ENCODE measurements at places on chromosomes 3 and 15. TPM values are rescaled to one million over a fixed set of nuclear protein-coding genes. Genes with fewer than 3 reads are reported as not detected.

Gene DPPA4
- total RNA-seq: not detected

Gene TP63
- 0.14 TPM for total RNA-seq

GRCh38 chr15:100007609-100008008 lies 274.4 kb upstream of the LYSMD4 start:
- DNase-seq: no peak
- no peak overlapping the region for H3K4me3 ChIP-seq
- H3K36me3 ChIP-seq: no peaks in the 10 kb centered on the region
- no peaks in the 10 kb centered on the region for H3K4me1 ChIP-seq

- no peaks in the 10 kb centered on the region for H3K4me1 ChIP-seq
- H3K36me3 ChIP-seq: no peaks in the 10 kb centered on the region
- DNase-seq: no peak
- no peak overlapping the region for H3K27ac ChIP-seq
Observed at GRCh38 chr15:94395640-94396039, 164.3 kb downstream of the MCTP2 start.

- DNase-seq: no peak
- H3K36me3 ChIP-seq: no peaks in the 10 kb centered on the region
- H3K27ac ChIP-seq: no peak overlapping the region
- no peaks in the 10 kb centered on the region for H3K27me3 ChIP-seq
Observed at GRCh38 chr15:80418892-80419537, 14.8 kb downstream of the ARNT2 start.

DNA sequence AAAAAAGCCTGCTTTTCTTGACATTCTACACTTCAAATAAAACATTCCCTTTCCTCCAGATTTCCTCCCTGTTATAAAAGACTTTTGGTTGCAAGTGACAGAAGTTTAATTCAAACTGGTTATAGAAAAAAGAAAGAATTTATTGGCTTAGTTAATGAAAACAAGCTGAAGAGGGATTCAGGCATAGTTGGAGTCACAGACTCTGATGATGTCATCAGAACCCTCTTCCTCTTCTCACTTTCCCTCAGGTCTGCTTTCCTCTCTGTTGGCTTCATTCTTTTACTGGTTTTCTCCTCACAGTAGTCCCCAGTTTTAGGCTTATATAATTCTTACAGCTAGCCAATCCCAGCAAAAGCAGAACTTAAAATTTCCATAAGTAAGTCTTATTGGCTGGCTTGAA lies 32.0 kb upstream of the MBNL1 start:
- H3K36me3 ChIP-seq: no peaks in the 10 kb centered on the region
- H3K4me1 ChIP-seq: peaks cover 6% of the 10 kb centered on the region
- H3K27me3 ChIP-seq: no peaks in the 10 kb centered on the region
- no peak overlapping the region for H3K27ac ChIP-seq
- no peak for DNase-seq

- no peaks in the 10 kb centered on the region for H3K4me1 ChIP-seq
- no peak overlapping the region for H3K27ac ChIP-seq
- no peaks in the 10 kb centered on the region for H3K27me3 ChIP-seq
Observed at GRCh38 chr15:77526595-77527163, 106.0 kb downstream of the HMG20A start.

DNA sequence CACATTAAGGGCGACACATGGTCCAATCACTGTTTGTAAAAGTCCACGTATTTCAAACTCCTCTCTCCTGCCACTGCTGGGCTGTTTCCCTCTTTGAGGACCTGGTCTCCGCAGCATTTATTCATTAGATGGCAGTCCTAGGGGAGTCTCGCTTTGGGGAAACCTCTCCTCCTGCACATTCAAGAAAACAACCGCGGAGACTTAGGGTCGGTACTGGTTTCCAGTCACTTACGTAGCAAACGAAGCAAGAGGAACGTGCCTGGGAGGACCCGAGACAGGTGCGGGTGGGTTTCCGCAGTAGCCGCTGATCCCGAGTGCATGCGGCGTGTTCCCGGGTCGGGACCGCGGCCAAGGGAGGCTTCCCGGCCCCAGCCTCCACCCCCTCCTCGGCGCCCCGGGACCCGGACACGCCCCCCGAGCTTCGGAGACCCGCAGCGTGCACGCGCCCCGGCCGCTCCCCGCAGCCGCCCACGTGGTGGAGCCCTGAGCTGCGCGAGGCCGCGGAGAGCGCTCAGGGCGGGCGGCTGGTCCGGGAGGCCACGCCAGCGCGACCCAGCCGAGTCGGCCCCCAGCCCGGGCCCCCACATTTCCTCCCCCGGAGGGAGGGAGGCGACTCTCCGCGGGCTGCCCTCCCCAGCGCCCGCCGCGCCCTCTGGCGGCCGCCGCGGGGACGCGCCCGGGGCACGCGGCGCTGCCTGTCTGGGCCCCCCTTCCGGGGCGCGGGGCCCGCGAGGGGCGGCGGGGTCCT lies 1.1 kb upstream of the IGF1R start:
- no peaks in the 10 kb centered on the region for H3K27me3 ChIP-seq
- H3K36me3 ChIP-seq: no peaks in the 10 kb centered on the region
- peak overlapping the region; percentile 72 for H3K27ac ChIP-seq
- H3K4me1 ChIP-seq: no peaks in the 10 kb centered on the region

- H3K27ac ChIP-seq: no peak overlapping the region
- H3K27me3 ChIP-seq: no peaks in the 10 kb centered on the region
- no peak for DNase-seq
Observed at GRCh38 chr15:68983961-68984481, 30.5 kb upstream of the NOX5 start.

DNA sequence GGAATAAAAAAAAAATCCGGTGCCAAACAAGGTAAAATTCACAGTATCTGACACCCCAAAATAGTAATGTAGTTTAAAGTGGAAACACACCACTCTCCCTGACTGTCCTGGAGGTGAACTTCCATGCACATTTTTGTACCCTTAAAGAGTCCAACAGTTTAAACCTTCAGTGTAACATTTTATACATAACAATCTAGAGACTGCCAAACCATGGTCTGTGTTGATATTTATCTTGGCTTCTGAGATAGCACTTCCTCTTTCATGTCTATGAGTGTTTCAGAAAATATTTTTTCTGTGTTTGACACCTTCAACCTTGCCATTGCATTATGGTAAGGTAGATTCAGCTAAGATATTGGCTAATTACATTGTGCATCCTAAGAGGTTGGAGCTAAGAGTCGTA lies 13.9 kb downstream of the TMEM45A start:
- no peaks in the 10 kb centered on the region for H3K27me3 ChIP-seq
- H3K4me1 ChIP-seq: peaks cover 14% of the 10 kb centered on the region

Gene PEX5L
- total RNA-seq: not detected

DNA sequence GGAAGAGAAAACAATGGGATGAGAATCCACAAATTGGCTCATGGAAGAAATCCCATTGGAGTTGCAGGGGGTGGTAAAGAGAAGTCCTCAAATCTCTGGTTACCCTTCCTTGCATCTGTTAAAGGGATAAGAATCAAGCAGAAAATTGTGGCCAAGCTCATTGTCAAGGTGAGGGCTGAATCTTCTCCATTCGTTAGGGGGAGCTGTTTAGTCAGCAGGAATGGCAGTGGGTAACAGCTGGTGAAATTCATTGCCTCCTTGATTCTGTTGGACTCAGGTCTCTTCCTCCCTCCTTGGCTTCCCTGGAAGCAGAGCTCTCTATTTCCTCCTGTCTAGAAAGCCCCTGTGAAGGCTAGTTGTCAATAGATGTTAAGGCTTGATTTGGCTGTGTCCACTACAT lies 343.1 kb upstream of the SEMA6D start:
- no peak overlapping the region for H3K27ac ChIP-seq
- H3K4me3 ChIP-seq: no peak overlapping the region
- H3K36me3 ChIP-seq: no peaks in the 10 kb centered on the region
- H3K27me3 ChIP-seq: no peaks in the 10 kb centered on the region

DNA sequence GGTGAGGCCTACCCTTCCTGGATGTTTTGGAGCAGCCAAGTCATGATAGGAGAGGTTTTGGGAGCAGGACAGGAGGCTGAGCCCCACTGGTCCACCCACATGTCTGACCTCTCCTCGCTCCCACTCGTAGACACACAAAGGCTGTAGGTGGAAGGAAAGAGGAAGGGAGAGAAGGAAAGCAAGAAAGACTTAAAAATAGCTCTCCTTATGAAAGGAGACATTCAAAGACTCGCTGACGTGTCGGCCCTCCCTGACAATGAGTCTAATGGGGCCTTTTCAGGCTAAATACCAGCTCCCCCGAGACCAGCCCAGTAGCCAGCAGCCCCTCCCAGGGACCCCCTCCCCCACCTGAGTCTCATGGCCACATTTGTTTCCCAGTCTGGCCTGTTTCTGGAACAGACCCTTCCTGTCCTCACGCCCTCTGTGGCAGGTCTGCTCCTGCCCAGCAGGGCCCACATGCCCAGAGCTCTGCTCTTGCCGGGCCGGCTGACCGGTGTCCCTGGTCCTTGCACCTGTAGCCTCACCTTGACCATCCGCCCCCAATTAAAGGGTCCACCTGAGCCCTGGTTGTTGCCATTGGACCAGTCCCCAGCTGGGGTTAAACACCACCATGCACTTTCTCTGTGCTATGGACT lies 49.3 kb downstream of the FGD5 start:
- H3K27ac ChIP-seq: no peak overlapping the region
- H3K36me3 ChIP-seq: no peaks in the 10 kb centered on the region
- no peaks in the 10 kb centered on the region for H3K4me1 ChIP-seq
- no peak overlapping the region for H3K4me3 ChIP-seq
- no peaks in the 10 kb centered on the region for H3K27me3 ChIP-seq

GRCh38 chr3:172154768-172155664 lies 115.6 kb downstream of the FNDC3B start:
- no peak for DNase-seq
- H3K4me1 ChIP-seq: peaks cover 82% of the 10 kb centered on the region
- no peaks in the 10 kb centered on the region for H3K36me3 ChIP-seq
- no peak overlapping the region for H3K4me3 ChIP-seq

Gene PEX11A
- total RNA-seq: 4.5 TPM

- H3K27ac ChIP-seq: no peak overlapping the region
- H3K27me3 ChIP-seq: no peaks in the 10 kb centered on the region
- DNase-seq: no peak
- no peaks in the 10 kb centered on the region for H3K4me1 ChIP-seq
- H3K36me3 ChIP-seq: no peaks in the 10 kb centered on the region
- no peak overlapping the region for H3K4me3 ChIP-seq
Observed at GRCh38 chr3:10619989-10620832, 114.8 kb upstream of the ATP2B2 start.

- H3K27me3 ChIP-seq: no peaks in the 10 kb centered on the region
- H3K4me1 ChIP-seq: peaks cover 20% of the 10 kb centered on the region
- H3K36me3 ChIP-seq: peaks cover 12% of the 10 kb centered on the region
- peak overlapping the region; percentile 19 for H3K27ac ChIP-seq
- no peak for DNase-seq
Observed at GRCh38 chr15:67174864-67175573, 79.4 kb downstream of the AAGAB start.

- DNase-seq: no peak
- no peak overlapping the region for H3K4me3 ChIP-seq
- H3K27me3 ChIP-seq: no peaks in the 10 kb centered on the region
- H3K4me1 ChIP-seq: no peaks in the 10 kb centered on the region
- no peaks in the 10 kb centered on the region for H3K36me3 ChIP-seq
Observed at GRCh38 chr3:46574881-46575576, 8.9 kb upstream of the LRRC2 start.

Gene PLA2G4E
- total RNA-seq: not detected

DNA sequence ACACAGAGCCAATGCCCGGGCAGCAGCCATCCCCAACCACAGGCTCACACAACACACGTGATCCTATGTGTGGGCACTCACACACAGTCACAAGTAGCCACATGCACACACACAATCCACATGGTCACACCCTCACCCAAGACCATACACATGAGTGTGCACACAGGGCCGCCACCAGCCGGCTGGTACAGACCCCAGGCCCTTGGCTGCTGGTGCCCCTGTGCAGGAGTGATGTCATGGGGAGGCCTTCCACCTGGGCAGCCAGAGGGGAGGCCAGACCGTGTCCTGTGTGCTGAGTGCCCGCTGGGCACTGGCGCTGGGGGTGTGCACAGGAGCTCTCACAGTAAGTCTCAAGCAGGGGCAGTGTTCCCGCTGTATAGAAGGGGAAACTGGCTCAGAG lies 36.9 kb downstream of the DNAJB8 start:
- no peaks in the 10 kb centered on the region for H3K27me3 ChIP-seq
- no peaks in the 10 kb centered on the region for H3K36me3 ChIP-seq
- no peak for DNase-seq
- no peak overlapping the region for H3K4me3 ChIP-seq
- H3K27ac ChIP-seq: no peak overlapping the region
- H3K4me1 ChIP-seq: peaks cover 12% of the 10 kb centered on the region

DNA sequence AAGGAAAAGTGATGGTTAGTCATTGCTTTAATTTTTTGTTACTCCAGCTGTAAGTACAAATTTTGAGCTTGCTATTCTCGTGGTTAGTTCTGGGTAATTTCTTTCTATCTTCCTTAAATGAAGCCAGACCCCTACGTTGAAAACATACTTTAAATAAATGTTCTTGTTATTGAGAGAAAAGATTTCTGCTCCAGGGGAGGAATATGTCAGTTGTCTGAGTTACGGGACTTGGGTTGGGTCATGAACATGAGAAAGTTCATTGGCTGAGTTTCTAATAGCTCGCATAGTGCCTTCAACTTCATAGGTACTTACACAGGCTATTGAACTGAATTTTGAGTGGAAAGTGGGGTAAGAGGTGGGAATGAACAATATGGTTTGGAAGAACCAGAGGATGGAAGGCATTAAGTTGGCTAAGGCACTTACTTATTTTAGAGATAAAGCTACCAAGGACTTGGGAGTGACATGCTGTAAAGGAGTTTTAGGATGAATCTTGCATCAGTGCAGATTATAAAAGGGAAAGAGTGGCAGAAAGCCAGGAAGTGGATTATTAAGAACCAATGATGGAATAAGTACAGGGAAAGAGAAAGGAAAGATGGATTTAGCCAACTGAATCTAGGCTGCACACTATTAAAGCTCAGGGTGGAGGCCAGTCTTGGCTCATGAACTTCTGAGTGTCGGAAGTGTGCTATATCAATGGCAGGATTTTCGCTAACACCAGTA lies 1.4 kb downstream of the RPSA start:
- H3K4me3 ChIP-seq: peak overlapping the region; percentile 77
- no peak for DNase-seq
- H3K36me3 ChIP-seq: peaks cover 39% of the 10 kb centered on the region
- H3K27me3 ChIP-seq: no peaks in the 10 kb centered on the region

Gene CCR8
- not detected for total RNA-seq

DNA sequence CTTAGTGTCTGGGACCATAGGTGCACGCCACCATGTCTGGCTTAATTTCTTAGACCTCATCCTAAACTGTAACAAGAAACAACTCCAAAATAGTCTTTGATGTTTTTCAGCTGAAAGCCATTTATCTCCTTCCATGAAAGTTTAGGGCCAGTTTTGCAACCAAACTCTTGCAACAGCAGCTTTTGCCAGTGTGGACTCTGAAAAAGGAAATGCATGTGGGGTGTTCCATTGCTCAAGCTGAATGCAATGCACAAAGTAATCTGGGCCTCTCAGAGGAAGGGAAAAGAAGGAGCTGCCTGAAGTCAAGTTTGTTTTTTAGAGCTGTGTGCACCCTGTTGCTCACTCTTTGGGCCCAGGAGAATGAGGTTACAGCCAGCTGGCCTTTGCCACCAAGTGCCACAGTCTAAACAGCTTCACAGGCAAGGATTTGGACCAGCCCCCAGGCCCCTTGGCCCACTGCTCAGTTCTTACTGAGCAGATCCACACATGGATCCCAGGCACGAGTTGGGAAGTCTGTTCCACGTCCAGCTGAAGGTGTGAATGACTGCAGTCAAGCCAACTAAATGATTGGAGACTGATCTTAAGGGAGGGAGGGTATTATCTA lies 212.3 kb upstream of the LRRFIP2 start:
- no peaks in the 10 kb centered on the region for H3K27me3 ChIP-seq
- peaks cover 7% of the 10 kb centered on the region for H3K36me3 ChIP-seq
- peaks cover 23% of the 10 kb centered on the region for H3K4me1 ChIP-seq
- H3K4me3 ChIP-seq: no peak overlapping the region
- no peak overlapping the region for H3K27ac ChIP-seq
- no peak for DNase-seq

Gene PLSCR4
- 148 TPM for total RNA-seq

GRCh38 chr3:51392355-51393133 lies 1.5 kb downstream of the RBM15B start:
- H3K36me3 ChIP-seq: peaks cover 33% of the 10 kb centered on the region
- peak overlapping the region; percentile 82 for H3K27ac ChIP-seq
- DNase-seq: no peak
- H3K4me1 ChIP-seq: peaks cover 34% of the 10 kb centered on the region
- H3K27me3 ChIP-seq: no peaks in the 10 kb centered on the region
